ENCODE measurements at places on chromosomes 16 and 17. TPM values are rescaled to one million over a fixed set of nuclear protein-coding genes. Genes with fewer than 3 reads are reported as not detected.

GRCh38 chr16:11416228-11417001 lies 71.2 kb downstream of the RMI2 start:
- no peaks in the 10 kb centered on the region for H3K4me1 ChIP-seq
- H3K36me3 ChIP-seq, result no peaks in the 10 kb centered on the region
- no peak overlapping the region for H3K4me3 ChIP-seq
- DNase-seq, result no peak
- H3K27ac ChIP-seq, result no peak overlapping the region
- no peaks in the 10 kb centered on the region for H3K27me3 ChIP-seq

DNA sequence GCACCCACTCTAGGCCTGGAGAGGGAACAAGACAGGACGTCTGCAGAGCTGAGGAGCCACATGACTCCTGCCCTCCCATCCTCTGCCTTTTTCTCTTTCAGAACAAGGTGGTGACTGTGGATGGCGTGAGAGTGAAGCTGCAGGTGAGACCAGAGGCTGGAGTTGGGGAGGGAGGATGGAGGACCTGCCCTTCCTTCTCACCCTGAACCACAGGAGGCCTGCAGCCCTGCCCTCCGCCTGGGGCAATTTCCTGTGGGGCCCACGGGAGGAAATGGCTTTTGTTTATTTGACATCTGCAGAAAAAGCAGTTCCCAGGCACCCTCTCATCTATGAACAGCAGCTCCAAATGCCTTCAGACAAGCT lies 5.1 kb downstream of the RAB37 start:
- peak overlapping the region; percentile 43 for H3K4me3 ChIP-seq
- peak; percentile 88 for DNase-seq
- H3K27me3 ChIP-seq, result no peaks in the 10 kb centered on the region
- peak overlapping the region; percentile 91 for H3K27ac ChIP-seq

DNA sequence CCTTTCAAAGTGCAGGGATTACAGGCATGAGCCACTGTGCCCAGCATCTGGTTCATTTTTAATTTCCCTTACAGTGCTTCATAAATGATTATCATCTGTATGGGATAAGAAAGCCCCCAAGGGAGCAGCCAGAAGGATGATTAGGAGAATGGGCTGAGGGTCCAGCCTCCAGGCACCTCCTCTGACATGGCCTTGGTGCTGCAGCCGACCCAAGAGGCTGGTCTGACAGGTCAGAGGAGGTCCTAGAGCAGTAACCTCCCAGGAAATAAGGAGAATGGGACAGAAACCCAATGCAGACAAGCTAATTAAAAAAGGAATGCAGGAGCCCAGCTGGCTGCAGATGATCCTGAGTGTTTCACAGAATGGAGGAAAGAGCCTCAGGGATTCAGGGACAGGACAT lies 29.0 kb downstream of the MRC2 start:
- no peak overlapping the region for H3K27ac ChIP-seq
- no peak overlapping the region for H3K4me3 ChIP-seq
- DNase-seq, result no peak

- H3K27me3 ChIP-seq, result no peaks in the 10 kb centered on the region
- no peaks in the 10 kb centered on the region for H3K36me3 ChIP-seq
- H3K27ac ChIP-seq, result no peak overlapping the region
Measured at GRCh38 chr17:11308531-11308930, 67.5 kb downstream of the SHISA6 start.

- no peak for DNase-seq
- H3K4me3 ChIP-seq, result no peak overlapping the region
- no peak overlapping the region for H3K27ac ChIP-seq
- H3K36me3 ChIP-seq, result no peaks in the 10 kb centered on the region
- peaks cover 2% of the 10 kb centered on the region for H3K4me1 ChIP-seq
Measured at GRCh38 chr17:50088952-50089825, 6.0 kb upstream of the PDK2 start.

DNA sequence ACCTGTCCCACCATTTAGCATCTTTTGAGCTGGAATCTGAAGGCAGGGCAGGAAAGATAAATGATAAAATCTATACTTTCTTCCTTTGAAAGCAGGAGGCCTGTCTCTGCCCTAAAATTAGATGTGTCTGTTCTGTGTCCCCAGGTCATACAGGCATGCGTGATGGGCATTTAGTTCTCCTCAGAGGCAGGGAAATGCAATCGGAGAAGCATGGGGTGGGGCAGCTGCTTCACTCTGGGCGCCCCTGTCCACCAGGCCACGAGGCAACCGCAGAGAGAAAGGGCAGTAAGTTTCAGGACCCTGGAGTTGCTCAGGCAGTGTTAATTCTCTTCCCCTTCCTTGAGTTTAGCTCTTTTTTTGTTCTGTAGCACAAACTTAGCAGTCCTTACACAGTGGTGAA lies 25.1 kb downstream of the CLUAP1 start:
- DNase-seq, result no peak
- peaks cover 22% of the 10 kb centered on the region for H3K36me3 ChIP-seq
- no peak overlapping the region for H3K4me3 ChIP-seq

DNA sequence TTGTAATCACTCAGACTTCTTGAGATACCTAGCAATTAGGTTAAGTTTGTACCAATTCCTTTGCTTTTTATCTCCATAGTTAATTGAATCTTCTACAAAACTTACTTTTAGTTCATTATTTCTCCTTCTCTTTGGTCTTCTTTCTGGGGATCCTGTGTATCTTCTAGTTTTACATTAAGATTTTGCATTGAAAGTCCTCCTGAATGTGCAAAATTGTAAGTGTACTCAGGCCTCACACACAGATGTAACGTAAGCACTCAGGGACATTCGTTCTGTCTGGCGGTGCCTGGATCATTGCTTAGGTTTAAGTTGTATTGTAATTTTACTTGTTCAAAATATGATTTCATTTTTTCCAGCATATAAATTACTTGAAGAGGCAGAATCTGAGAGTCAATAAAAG lies 222.6 kb upstream of the CPHXL start:
- H3K4me1 ChIP-seq, result no peaks in the 10 kb centered on the region
- H3K27me3 ChIP-seq, result no peaks in the 10 kb centered on the region
- H3K36me3 ChIP-seq, result no peaks in the 10 kb centered on the region
- no peak overlapping the region for H3K27ac ChIP-seq
- no peak overlapping the region for H3K4me3 ChIP-seq
- no peak for DNase-seq

DNA sequence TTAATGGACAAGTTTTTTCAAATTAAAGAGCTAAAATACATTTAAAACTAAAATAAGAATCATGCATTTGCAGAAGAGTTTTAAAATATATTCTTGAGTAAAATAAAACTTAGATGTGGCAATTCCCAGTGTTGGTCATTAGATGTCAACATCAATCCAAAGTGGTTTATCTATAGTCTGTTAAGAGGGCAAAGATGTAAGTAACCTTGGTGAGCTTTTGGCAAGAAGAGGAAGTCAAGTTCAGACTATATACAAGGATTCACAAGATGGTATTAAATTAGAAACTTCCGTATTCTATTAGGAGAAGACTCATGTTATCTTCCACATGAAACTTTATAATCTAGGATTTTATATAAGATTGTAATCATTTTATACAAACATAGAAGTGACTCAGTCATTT lies 73.1 kb downstream of the CEP95 start:
- peaks cover 34% of the 10 kb centered on the region for H3K36me3 ChIP-seq
- peaks cover 20% of the 10 kb centered on the region for H3K4me1 ChIP-seq
- no peak for DNase-seq

GRCh38 chr16:68951991-68952877 lies 108.9 kb downstream of the TANGO6 start:
- no peaks in the 10 kb centered on the region for H3K27me3 ChIP-seq
- no peak for DNase-seq
- no peak overlapping the region for H3K4me3 ChIP-seq
- peaks cover 4% of the 10 kb centered on the region for H3K36me3 ChIP-seq

GRCh38 chr16:75193730-75194444 lies 13.1 kb downstream of the CTRB2 start:
- H3K27ac ChIP-seq, result no peak overlapping the region
- H3K4me3 ChIP-seq, result no peak overlapping the region
- H3K36me3 ChIP-seq, result no peaks in the 10 kb centered on the region
- peaks cover 21% of the 10 kb centered on the region for H3K27me3 ChIP-seq
- H3K4me1 ChIP-seq, result peaks cover 2% of the 10 kb centered on the region
- DNase-seq, result no peak

GRCh38 chr16:47944589-47944988 lies 211.2 kb downstream of the ABCC12 start:
- no peak overlapping the region for H3K27ac ChIP-seq
- H3K4me1 ChIP-seq, result no peaks in the 10 kb centered on the region
- H3K4me3 ChIP-seq, result no peak overlapping the region
- H3K36me3 ChIP-seq, result no peaks in the 10 kb centered on the region

DNA sequence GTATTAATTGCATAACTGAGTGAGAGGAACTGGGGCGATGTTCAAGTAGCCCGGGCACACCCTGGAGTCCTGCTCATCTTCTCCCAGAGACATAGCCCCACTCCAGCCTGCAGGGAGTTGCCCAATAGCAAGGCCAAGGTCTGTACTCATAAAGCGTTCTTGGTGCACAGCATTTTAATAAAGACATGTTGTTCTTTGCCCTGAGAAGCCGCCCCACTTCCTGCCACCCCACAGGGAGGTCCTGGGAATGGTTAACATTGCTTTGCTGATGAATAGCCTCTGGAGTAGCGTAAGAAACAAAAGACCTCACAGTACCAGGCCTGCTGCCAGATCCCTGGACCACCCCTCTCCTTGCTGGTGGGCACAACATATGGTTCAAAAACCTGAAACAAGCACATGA lies 21.6 kb upstream of the CDH1 start:
- H3K4me3 ChIP-seq, result no peak overlapping the region
- no peak for DNase-seq
- no peaks in the 10 kb centered on the region for H3K36me3 ChIP-seq
- no peak overlapping the region for H3K27ac ChIP-seq
- peaks cover 12% of the 10 kb centered on the region for H3K27me3 ChIP-seq

Gene SPNS2
- total RNA-seq, result 1.9 TPM

Gene C16orf92
- total RNA-seq, result not detected

Gene TEX19
- total RNA-seq, result 0.15 TPM
